ENCODE measurements at places on chromosomes 11 and 22. TPM values are rescaled to one million over a fixed set of nuclear protein-coding genes. Genes with fewer than 3 reads are reported as not detected.
A peak's percentile ranks its signal among the peaks of the same experiment; 100 is the strongest.

- no peaks in the 10 kb centered on the region for H3K36me3 ChIP-seq
- no peak overlapping the region for H3K27ac ChIP-seq
- H3K4me3 ChIP-seq, result no peak overlapping the region
- no peak for DNase-seq
- no peaks in the 10 kb centered on the region for H3K4me1 ChIP-seq
These were observed 48.1 kb upstream of the CWF19L2 start for GRCh38 chr11:107505647-107506225.

DNA sequence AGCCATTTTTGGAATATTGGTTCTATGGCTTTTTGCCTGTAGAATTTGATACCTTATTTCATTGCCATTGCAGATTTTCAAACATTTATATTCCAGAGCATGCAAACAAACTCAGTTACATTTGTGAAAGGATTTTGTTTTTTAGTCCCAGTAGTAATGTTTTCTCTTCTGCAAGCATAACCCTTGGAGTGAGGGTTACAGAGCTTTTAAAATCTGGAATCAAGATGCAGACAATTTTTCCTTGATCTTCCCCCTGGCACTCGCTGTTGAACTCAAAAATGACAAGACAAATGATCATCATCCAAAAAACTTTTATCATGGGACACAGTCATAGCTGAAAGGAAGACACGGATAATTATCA, 20.8 kb downstream of the BBOX1 start:
- H3K36me3 ChIP-seq, result no peaks in the 10 kb centered on the region
- no peaks in the 10 kb centered on the region for H3K4me1 ChIP-seq
- DNase-seq, result no peak
- H3K27me3 ChIP-seq, result no peaks in the 10 kb centered on the region

GRCh38 chr11:83845797-83846196, 559.6 kb upstream of the CCDC90B start:
- H3K4me3 ChIP-seq, result no peak overlapping the region
- no peak overlapping the region for H3K27ac ChIP-seq
- no peaks in the 10 kb centered on the region for H3K27me3 ChIP-seq
- H3K36me3 ChIP-seq, result no peaks in the 10 kb centered on the region
- no peaks in the 10 kb centered on the region for H3K4me1 ChIP-seq

APOL3 gene
- total RNA-seq, result 5.9 TPM

GRCh38 chr11:104967534-104968354, 630 bp downstream of the CASP4 start:
- peak overlapping the region; percentile 93 for H3K27ac ChIP-seq
- no peaks in the 10 kb centered on the region for H3K27me3 ChIP-seq
- DNase-seq, result no peak
